ENCODE measurements at places on chromosomes 3 and 15.

DNA sequence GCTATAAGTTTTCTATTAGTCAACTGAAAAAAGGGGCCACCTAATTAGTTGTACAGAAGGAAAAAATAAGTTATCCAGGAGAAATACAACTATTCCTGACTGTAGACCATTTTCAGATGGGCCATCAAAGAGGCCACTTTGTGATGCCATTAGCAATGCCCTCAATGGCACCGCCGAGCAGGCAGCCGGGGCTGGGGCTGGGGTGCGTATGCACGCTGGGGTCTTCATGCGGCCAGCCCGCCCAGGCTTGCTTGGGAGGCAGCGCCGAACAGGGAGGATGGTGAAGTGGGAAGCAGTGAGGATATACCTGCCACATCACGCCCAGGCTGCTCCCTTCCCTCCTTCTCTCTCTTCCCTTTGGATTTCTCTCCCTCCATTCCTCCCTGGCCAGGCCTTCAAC, 128.4 kb downstream of the XXYLT1 start:
- DNase-seq = no peak

- no peak for DNase-seq
Measured at GRCh38 chr3:10743366-10744097, 72.5 kb upstream of the SLC6A11 start.

DNA sequence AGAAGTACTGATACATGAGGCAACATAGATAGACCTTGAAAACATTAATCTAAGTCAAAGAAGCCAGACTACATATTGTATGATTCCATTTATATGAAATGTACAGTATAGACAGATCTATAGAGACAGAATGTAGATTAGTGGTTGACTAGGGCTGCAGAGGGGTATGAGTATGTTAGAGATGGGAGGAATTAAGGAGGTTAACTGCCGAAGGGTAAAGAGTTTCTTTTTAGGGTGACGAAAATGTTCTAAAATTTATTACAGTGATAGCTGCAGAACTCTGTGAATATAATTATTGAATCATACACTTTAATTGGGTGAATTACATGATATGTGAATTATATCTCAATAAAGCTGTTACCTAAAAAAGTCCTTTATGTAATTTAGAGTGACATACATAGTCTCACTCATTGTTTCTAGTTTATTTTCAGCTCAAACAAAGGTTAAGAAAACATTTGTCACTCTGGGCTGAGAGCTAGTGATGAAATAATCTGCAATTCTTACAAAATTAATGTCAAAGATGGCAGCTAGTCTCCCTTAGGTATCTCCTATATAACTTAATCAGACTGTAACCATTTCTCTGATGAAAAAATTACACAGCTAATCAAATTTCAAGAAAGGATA, 61.4 kb downstream of the DENND4A start:
- no peak for DNase-seq

DNA sequence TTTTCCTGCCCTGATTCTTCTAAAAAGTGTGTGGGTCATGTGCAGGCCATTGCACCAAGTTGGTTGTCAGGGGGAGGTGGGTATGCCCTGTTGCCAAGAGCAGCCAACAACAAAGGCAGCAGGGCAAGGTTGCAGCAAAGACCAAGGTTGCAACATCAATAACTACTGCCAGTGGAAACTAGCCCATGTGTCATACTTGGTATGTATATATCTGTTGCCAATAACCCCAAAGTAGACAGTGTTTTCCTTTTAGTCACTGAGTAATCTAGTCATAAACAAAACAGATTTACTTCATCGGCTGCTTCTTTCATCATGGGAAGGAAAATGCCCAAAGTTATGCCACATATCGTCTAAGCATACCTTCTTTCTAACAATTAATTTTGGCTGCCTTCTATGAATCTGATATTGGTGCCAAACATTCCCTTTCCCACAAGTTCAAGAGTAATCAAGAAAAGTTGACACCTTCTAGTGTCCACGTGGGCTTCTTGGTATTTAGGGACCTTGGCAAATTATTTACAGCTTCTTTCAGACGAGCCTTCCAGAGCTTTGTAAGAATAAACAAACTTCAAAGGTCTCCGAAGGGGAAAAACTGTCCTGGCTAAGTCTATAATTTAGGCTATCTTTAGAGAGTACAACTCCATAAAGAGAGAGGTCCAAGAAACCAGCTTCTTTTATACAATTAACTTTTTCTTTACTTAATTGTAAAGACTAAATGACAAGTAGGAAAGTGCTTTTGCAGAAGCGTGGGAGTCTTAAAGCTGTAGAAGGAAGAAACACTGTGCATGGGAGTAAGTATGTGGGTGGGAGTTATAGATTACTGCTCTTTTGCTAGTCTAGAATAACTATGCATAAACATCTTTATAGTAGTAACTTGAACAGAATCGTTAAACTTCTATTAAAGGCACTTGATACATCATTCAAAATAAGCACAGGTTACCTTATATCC, 10.0 kb upstream of the MBNL1 start:
- DNase-seq = no peak

DNA sequence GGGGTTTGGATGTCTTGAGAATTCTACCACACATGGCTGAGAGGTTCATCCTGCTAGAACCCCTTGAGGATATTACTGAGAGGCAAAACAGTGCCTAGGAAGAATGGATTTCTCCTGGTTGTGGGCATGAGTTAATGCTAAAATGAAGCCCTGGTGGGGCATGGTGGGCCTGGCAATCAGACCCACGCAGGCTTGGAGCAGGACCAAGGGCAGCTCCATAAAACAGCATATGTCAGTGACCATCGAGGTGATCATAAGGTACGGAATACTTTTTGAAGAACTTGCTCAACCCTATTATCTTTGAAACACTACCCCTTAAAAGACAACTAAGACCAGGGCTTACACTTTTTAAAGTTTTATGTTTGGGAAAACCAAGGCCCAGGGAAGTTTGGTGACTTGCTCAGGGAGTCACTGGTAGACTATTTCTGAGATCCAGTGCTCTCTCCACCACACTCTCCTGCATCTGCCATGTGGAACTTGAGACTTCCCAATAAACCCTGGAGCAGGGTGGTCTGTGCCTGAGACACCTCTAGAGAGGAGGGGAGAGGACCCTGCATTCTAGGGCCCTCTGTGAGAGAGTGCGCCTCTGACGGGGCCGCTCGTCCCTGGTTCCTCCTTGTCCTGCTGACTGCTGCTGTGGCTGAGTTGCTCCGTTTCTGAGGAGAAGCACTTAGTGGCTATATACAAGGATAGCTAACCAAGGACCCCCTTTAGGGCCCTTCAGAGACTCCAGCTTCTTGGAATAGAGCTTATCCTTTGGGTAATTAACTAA, 28.0 kb upstream of the TIMP4 start:
- no peak for DNase-seq

DNA sequence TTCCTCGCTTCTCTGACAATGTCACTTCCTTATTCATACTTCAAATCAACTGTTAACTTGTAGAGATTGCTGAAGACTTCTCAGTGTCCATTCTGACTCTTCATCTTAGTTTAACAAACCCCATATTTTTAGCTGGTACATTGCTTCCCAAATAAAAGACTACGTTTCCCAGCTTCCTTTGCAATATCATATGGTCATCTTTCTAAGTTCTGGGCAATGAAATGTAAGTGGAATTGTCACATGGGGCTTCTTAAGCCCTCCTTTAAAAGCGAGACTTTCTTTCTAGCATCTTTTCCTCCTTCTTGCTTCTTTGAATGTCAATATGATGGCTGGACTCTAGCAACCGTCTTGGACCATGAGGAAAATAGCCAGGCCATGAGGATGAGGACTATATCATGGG, 239.0 kb downstream of the ZNF621 start:
- DNase-seq = no peak

DNA sequence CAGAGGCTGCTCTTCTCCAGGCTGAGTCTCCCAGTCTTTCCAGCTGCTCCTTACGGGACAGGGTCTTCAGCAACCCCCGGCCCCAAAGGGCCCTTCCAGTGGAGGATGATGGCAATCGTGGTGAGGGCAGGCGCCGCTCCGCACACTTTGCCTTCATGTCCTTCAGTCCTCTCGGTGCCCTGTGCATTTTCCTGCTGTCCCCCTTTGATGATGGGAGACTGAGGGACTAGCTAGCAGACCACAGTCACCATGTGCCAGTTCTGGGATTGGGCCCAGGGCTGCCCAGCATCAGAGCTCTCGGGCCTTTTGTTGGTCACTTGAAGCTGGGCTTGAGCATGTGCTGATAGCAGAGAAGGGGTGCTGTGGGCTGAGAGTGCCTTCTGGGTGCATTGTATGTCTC, 8.8 kb upstream of the TXNRD3 start:
- DNase-seq = no peak

DNA sequence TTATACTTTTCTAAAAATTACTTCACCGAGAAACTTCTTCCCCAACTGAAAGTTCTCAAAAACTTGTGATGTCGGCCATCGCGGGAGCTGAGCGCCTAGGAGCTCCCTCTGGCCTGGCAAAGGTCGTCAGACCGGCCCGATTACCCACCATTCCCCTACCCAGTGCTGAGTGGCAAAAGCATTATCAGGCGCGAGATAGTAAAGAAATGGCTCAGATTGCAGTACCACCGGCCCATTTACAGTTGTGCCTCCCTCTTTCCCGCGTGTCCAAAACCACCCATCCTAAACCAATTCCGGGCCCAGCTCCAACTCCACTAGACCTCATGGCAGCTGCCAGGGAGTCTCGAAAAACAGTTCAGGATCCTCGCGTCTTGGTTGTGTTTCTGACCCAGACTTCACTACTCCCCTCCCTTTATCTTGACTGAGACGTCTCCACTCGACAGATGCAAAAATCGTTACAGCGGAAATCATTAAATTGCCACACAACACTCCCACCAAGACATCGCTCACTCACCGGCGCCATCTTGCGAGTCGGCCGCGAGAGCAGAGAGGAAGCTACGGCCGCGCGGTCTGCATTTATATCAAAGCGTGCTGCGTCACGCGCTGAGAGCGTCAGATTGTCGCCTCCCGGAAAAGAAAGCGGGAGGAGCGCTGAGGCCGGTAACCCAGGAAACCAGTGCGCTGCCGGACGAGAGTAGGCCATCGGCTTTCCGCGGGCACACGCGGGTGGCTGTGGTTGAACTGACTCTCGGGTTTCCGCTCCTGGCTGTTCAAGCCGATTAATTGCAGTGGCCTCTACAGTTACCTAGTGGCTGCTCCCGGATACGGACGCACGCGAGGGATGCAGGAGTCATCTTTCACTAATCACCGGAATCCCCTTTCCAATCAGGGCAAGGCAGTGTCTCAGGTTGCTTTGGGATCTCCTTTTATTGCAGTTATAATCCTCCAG, at the start of gene RPL22L1:
Gene RPL22L1, minus strand, starts transcription at position 551 of the 949 bp plus-strand sequence. Its CDS starts 28 bp downstream, at position 523.
- peak; percentile 64 for DNase-seq

DNA sequence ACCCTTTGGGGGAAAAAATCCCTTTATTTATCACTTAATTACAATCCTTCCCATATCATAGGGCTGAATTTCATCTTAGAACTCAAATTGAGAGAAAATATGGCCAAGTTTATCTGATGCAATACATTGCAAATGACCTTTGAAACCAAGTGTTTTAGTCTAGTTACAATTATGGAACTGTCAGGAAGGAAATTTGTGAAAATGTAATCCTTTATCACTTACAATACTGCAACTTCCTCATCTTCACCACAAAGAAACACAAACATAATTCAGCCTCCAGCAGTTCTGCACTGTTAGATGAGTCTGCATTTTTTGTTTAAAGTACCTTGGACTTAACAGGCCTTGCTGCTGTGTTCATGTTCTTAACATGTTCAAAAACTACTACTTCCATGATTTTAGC, 4.6 kb downstream of the CCPG1 start:
- no peak for DNase-seq

DNA sequence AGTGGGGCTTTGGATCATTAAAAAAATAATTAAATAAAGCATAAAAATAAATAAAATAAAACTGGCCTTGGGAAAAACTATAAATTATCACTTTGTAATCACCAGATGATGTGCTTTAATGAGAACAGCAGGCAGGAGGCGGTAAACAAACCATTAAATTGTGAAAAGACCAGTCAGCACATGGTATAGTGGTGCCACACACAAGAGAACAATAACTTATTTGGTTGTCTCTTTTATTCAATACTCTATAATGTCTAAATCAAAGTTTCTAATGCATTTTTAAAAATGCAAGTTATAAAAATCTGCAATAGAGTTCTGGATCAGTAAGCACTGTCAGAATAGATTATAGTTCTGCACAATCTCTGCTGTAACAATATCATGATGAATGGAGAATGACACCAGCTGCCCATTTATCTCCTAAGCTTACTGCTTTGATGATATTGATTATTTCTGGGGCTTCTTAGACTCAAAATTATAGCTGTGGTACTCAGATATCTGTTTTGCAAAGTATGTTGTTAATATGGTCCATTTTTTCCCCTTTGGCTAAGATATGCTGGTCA, 259.3 kb downstream of the NAALADL2 start:
- no peak for DNase-seq

GRCh38 chr3:177607589-177607988, 410.3 kb upstream of the TBL1XR1 start:
- no peak for DNase-seq

GRCh38 chr3:36476286-36476942, 96.1 kb downstream of the STAC start:
- DNase-seq = no peak

GRCh38 chr15:35505809-35506208, 40.2 kb downstream of the DPH6 start:
- DNase-seq = no peak

GRCh38 chr3:14237457-14237856, 58.8 kb downstream of the LSM3 start:
- no peak for DNase-seq

DNA sequence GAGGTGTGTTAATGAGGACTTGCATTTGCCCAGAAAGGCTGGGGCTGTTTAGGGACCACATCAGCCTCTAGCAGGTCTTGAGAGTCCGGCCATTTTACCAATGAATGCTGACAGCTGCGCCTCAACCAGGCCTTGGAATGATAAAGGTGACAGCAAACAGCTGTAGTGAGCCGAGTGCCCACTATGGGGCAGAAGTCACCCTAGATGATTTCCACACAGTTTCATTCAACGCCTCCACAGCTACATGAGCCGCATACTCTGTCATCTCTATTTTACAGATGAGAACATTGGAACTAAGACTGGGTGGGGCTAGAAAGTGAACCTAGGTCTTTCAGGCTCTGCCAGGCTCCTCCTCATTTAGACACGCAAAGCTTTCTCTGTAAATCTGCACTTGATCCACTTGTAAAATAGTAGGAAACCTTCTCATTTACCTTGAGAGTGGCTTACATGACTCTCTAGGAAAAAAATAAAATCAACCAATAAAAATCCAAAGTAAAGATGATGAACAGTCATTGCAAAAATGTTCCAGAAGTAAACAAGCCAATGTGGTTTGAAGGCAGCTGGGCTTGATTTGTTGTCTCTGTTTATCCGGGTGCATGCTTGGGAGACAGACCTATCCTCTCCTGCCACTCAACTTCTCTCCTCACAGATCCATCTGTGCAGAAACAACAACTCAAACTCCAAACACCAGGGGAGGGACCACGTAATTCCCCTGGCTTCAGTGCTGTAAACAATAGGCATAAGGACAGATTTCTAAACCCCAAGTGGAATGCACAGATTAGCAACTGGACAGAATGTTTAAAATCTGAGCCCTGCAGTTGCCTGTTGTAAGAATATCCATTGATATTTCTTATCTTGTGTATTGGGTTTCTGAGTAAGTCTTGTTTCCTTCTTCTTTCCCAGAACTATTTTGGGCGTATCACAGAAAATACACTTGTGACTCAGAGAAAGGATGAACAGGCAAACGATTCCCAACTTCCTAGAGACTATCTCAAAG, 31.5 kb upstream of the LDHAL6B start:
- DNase-seq = peak; percentile 22

GRCh38 chr3:161263057-161263456, 41.9 kb downstream of the NMD3 start:
- no peak for DNase-seq

- DNase-seq = no peak
Measured at GRCh38 chr3:37991109-37991508, 523 bp downstream of the VILL start.

All from 8988T (cell line).